ENCODE measurements at places on chromosomes 12 and 14.
A peak's percentile ranks its signal among the peaks of the same experiment; 100 is the strongest.

GRCh38 chr12:105705765-105706164 lies 375.3 kb downstream of the C12orf75 start:
- DNase-seq, result no peak

DNA sequence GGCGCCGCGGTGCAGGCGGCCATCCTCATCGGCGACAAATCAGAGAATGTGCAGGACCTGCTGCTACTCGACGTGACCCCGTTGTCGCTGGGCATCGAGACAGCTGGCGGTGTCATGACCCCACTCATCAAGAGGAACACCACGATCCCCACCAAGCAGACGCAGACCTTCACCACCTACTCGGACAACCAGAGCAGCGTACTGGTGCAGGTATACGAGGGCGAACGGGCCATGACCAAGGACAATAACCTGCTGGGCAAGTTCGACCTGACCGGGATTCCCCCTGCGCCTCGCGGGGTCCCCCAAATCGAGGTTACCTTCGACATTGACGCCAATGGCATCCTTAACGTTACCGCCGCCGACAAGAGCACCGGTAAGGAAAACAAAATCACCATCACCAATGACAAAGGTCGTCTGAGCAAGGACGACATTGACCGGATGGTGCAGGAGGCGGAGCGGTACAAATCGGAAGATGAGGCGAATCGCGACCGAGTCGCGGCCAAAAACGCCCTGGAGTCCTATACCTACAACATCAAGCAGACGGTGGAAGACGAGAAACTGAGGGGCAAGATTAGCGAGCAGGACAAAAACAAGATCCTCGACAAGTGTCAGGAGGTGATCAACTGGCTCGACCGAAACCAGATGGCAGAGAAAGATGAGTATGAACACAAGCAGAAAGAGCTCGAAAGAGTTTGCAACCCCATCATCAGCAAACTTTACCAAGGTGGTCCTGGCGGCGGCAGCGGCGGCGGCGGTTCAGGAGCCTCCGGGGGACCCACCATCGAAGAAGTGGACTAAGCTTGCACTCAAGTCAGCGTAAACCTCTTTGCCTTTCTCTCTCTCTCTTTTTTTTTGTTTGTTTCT lies 1.7 kb downstream of the HSPA2 start:
- peak; percentile 29 for DNase-seq

DNA sequence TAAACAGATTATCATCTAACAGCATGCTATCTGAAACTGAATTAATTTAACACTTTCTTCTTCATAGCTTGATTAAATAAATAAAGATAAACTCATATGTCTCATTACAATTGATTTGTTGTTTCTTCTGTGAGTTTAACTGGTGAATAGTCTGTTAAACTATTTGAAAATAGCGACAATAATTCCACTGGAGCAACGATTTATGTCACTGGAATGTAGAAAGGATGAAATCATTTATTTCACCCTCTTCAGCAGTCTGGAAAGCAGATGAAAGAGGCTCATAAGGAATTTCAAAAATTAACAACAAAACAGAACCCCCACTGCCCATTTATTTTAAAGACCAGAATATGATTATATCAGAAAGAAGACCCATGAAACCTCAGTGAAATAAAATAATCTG lies 1165.1 kb upstream of the USP15 start:
- no peak for DNase-seq

GRCh38 chr12:106044773-106045172 lies 94.0 kb downstream of the NUAK1 start:
- DNase-seq, result no peak

- DNase-seq, result no peak
Observed at GRCh38 chr14:50999726-51000125, 55.4 kb upstream of the PYGL start.

DNA sequence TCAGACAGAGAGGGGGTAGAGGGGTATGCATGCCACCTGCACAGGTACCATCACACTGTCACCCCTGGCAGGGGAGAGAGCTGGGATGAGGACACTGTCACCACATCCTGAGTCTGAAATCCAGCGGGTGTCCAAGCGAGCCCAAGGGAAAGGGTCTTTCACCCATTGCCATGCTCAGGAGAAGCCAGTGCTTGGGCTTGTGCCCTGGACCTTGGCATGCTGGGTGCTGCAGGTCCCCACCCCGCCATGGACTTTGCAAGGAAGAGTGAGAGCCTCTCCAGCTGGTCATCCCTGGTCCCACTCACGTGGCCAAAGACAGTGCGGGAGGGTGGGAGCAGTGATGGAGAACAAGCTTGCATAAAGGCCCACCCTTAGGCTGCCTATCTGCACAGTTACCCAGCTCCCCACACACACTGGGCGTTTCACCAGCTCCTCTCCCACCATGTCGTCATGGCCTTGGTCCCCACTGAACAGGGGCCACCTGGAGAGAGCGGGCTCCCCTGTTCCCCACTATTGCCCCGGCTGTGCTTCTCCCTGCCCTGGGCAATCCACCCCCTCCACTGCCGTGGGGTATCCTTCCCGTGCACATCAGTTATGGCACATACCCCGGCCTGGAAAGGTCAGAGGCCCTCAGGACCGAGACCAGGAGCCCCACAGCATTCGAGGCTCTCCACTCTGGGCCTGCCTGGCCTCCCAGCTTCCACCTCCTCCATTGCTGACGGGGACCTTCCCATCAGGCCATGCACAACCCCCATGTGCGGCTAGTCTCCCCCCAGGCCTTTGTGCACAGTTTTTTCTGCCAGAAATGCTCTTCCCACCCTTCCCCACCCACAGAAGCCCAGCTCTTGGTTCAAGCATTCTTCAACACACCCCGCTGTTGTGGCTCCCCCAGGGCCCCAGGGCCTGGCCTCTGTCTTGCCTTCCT lies 58.6 kb upstream of the BCL11B start:
- DNase-seq, result no peak

DNA sequence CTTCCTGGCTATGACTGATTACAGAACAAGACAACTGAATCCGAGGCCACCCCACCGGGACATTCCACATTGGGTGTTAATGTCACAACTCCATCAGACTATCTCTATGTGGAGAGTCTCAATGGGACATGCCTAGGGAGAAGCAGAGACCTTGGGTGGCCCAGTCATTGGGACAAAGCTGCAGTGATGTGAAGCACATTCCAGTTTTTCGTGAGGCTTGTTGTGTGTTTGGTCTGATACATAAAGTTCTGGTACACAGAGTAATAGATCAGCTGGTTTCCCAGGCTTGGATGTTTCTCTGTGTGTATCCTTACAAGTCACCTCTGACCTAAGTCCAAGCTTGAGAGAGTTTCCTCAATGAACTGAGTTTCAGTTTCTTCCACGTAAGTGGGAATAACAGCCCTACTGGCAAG lies 42.3 kb downstream of the CPM start:
- no peak for DNase-seq

- peak; percentile 4 for DNase-seq
Observed at GRCh38 chr14:102200690-102201352, 61.1 kb downstream of the WDR20 start.

- DNase-seq, result peak; percentile 91
Observed at GRCh38 chr12:6426882-6427671, 17.7 kb upstream of the CD27 start.

- DNase-seq, result no peak
Observed at GRCh38 chr12:88266806-88267360, 124.8 kb downstream of the TMTC3 start.

- DNase-seq, result no peak
Observed at GRCh38 chr12:91947459-91947858, 198.2 kb downstream of the BTG1 start.

DNA sequence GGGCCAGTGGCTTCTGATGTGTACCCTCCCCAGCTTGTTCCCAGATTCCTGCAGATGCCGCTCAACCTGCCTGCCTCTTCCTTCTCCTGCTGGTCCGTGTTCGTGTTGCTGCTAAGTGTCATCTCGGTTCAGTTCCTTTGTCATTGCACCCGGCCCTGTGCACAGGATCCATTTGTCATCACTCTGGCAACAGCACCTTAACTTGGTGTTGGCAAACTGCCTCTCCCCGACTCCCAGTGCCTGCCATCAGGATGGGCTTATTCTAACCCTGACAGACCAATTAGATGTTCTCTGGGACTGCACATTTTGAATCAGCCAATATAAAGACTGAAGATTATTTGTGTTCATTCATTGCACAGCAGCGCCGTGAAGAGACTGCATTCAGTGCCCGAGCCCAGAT lies 73.3 kb downstream of the CCDC92 start:
- no peak for DNase-seq

DNA sequence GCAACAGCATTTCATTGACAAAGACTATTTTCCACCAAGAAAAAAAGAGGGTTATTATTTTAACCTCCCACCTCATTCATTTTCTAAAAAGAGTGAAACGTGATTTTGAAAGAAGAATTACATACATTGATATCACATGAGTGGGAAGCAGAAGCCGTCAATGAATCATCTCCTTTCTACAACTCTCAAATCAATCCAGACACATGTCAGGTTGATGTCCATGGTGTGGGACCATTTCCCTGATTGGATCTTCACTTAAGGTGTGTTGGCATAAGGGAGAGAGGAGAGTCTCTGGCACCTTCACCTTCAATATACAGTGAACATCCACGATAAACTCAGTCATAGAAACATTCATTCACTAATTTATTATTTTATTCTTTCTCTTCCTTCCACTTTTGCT lies 1095.1 kb downstream of the BCL11B start:
- DNase-seq, result no peak

DNA sequence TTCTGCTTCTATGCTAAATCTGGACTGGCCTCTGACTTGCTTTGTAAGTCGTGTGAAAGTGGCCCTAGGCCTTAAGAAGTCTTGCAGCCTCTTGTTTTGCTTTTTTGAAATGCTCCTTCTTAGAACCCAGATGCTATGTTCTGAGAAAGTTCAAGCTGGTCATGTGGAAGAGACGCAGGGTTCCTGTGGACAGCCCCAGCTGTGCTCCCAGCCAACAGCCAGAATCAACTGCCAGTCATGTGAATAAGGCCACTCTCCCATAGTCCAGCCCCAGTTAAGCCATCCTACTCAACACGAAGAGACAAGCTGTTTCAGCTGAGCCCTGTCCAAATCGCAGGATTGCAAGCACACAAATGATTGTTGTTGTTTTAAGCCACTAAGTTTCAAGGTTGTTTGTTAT lies 37.3 kb upstream of the TBPL2 start:
- no peak for DNase-seq

DNA sequence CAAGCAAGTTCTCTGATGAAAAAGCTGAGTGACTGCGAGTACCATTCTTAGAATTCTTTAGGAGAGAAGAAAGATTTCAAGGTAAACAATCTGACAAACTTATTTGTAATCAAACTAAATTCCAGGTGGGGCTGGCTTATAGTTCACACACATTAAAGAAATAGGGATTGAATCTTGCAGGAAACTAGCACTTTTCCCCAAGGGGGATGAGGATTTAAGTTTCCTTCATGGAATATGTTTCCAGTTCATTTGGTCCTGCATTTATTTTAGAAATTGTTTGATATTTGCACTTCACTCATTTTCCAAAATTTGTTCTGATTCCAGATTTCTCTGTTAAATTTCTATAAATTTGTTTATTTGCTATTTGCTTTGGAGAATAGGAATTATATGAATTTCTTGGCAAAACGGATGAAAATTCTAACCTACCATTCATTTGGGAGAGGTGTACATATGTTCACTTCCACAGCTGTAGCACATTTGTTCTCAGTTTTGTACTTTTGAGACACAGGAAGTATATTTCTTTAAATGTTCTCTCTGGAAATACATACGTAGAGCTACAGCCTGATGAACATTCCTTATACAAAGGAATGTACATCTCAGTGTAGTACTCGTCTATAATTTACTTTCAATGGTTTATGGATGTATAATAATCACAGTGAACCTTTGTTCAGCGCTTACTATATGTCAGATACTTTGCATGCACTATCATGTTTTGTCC lies 145.5 kb downstream of the AKAP6 start:
- DNase-seq, result no peak

DNA sequence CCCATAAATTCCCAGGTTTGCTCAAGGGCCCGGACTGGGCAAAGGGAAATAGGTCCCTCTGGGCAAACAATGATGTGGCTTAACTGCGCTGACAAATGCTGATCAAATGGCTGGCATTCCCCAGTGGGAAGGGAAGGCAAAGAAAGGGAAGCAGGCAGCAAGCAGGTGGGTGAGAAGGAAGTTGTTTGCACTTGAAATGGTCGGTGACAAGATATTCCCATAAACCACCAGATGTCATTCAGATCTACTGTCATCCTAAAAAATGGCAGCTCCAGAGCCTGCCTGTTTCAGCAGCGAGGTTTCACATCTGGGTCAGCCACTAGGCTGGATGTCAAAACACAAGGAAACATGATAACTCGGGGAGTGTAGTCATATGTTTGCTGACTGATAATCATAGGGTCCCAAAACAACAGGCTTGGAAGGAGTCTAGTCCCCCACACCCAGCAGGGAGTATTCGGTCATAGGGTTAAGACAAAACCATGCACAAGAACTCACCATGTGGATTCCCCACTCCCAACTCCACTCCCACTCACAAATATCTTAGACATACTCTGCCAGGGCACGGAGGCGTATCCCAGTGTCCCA lies 37.9 kb upstream of the MDM1 start:
- no peak for DNase-seq

DNA sequence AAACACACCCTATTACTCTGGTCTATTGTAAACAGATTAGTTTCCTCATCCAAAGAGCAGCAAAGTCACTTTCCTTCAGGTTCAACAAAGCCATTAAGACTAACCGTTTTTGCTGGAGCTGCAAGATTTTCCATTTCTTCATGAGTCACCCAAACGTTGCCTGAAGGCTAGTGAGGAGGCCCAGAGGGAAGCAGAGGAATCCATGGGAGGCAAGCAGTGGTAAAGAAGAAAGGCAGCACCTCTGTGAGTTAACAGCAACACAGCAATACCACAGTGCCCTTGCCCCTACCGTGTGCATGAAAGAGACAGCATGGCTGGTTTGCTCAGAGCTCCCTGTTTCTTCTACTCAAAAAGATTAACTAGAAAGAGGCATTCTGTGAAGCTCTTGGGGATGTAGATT lies 206.3 kb downstream of the ACSS3 start:
- no peak for DNase-seq

GRCh38 chr14:34496679-34497513 lies 34.9 kb upstream of the SPTSSA start:
- no peak for DNase-seq

DNA sequence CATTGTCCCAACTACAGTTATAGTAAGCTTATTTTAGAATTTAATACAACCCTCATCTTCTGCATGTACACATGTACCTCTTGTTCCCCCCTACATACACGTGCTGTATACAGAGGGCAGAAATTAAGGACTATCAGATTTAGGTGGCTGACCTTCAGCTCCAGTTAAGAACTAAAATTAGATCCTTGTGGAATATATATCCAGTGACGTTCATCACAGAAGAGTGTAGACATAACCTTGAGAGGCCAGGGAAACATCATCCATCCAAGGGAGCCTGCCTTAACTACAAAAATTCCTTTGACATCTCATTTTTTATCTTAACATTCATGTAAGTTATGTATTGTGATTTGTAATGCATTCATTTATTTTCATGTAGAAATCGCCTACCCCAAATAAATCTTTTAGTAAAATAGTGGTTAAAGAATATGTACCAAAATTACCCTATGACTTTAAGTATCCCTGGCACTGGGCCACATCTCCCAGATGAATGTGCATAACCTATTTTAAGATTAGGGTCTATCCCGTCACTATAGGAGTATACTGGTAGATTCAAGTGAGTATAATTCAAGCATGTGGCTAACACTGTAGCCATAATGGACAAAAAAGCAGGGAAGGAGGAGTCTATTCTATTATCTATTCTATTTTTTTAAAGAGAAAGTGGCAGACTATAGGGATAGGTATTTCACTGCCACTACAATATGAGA lies 27.5 kb downstream of the RIC8B start:
- no peak for DNase-seq

- DNase-seq, result peak; percentile 24
Observed at GRCh38 chr14:24366721-24367513, 1.1 kb upstream of the NFATC4 start.

GRCh38 chr14:106038263-106038662 lies 511.9 kb downstream of the TMEM121 start:
- no peak for DNase-seq

All from CD8-positive, alpha-beta T cell (primary cell).